ENCODE measurements at places on chromosomes 12 and 14. TPM values are rescaled to one million over a fixed set of nuclear protein-coding genes. Genes with fewer than 3 reads are reported as not detected.

The RNFT2 gene
- 19.7 TPM for total RNA-seq

The TMEM229B gene
- total RNA-seq = 1.6 TPM

The USP30 gene
- 6.1 TPM for total RNA-seq

The PPP1R13B gene
- 6.5 TPM for total RNA-seq

The C14orf119 gene
- 49.4 TPM for total RNA-seq

The ARMH4 gene
- 20.2 TPM for total RNA-seq

The RNASE3 gene
- total RNA-seq = not detected

The FIGNL2 gene
- 5.2 TPM for total RNA-seq

The GPD1 gene
- 0.45 TPM for total RNA-seq

The ENDOU gene
- total RNA-seq = not detected

DNA sequence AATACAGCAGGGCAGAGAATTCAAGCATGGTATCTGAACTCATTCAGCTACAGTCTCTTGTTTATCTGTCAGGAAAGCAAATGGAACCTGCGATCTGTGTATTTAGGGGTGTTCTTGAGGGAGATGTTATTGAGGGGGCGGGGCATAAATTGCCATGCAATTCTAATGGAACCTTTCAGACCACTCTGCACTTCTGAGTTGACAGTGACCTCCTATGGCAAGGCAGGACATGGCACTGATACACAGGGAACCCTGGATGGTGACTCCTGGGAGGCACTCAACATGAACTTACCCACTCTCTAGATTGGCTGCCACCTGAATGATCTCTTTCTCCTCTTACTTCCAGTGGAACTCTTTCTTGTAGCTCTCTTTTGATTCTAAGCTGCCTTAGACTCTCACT, 787.3 kb downstream of the VRK1 start:
- DNase-seq = peak; percentile 46

- DNase-seq = no peak
Observed at GRCh38 chr12:124491310-124491709, 76.1 kb downstream of the NCOR2 start.

DNA sequence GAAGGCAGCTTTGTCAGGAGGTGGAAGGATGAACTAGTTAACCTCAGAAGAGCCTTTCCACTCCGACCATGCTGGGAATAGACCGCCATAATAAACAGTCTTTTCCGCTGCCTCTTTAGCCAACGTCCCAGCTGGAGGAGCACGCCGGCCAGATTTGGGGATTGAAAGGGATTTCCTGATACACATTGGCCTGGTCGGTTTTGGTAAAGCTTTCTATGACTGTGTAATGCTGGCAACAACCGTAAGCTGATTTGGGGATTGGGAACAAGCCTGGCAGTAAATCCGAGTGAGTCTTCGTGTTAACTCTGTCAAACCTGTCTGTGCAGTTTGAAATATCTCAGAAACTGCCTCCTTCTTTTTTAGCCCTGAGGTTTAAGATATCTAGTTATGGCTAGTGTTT, 87.0 kb downstream of the DAD1 start:
- no peak for DNase-seq

GRCh38 chr12:42030588-42030987, 114.1 kb downstream of the GXYLT1 start:
- DNase-seq = peak; percentile 27

DNA sequence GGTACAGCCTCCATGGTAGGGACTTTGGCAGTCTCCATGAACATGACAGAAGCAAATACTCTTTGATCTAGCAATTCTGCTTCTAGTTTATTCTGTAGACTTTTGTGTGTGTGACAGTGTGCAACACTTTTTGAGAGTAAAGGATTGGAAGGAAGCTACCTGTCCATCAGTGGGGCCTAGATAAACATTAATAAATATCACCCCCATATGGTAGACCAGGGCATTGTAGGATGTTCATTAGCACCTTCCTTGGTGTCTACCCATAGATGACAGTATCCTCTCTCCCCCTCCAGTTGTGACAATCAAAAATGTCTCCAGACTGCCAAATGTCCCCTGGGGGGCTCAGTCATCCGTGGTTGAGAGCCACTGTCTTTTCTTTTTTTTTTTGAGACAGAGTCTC, 10.8 kb downstream of the SNRNP35 start:
- no peak for DNase-seq

GRCh38 chr12:39860695-39861094, 241.1 kb upstream of the ABCD2 start:
- no peak for DNase-seq

DNA sequence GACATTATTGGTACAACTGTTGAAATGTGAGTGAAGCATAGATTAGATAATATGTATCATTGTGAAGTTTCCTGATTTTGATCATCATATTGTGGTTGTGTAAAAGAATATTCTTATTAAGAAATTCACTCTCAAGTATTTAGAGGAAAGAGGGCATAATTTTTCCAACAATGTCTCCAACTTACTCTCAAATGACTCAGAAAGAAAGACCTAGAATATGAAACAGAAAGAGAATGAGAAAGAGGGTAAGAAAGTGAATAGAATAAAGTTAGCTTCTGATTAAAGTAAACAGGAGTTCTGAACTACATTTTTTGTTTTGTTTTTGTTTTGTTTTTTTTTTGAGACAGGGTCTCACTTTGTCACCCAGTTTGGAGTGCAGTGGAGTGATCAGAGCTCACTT, 123.0 kb downstream of the CPNE8 start:
- DNase-seq = no peak

DNA sequence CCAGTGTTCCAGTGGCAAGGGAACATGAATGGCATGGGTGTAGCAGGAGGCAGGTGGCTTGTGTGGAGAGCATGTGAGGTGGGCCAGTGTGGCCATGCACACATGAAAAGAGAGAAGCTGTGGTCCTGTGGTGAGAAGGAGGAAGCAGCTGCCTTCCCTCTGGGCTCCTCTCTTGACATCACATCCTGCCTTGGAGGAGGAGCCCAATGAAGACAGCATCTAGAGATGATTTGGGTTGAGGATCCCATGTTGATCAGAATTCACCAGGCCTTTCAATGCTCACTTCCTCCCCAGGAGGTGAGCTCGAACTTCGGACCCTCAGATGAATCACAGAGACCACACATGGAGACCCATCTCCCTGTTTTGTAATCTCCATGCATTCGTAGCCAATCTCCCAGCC, 82.6 kb downstream of the LRRC74A start:
- DNase-seq = no peak

GRCh38 chr14:92263681-92264080, 59.3 kb upstream of the SLC24A4 start:
- no peak for DNase-seq

GRCh38 chr12:129401572-129401971, 502.3 kb downstream of the TMEM132D start:
- DNase-seq = no peak

- peak; percentile 8 for DNase-seq
Observed at GRCh38 chr14:58401587-58401986, 5.9 kb downstream of the TOMM20L start.

DNA sequence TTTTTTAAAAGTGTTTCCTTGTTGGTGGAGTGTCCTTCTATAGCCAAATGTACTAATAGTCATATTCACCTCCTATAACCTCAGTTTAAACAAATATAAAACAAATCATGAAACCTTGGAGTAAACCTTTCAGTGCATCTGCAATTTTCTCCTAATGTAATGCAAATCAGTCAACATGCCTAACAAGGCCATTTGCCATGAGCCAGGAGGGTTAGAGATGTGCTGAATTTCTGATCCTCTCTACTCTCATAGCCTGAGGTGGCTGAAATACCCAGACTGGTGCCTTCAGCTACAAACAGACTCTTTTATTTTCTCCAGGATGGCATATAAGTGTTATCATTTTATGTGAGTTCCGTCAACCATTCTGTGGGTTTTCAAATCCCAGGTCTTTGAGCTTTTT, 908.1 kb downstream of the GALC start:
- DNase-seq = peak; percentile 50

DNA sequence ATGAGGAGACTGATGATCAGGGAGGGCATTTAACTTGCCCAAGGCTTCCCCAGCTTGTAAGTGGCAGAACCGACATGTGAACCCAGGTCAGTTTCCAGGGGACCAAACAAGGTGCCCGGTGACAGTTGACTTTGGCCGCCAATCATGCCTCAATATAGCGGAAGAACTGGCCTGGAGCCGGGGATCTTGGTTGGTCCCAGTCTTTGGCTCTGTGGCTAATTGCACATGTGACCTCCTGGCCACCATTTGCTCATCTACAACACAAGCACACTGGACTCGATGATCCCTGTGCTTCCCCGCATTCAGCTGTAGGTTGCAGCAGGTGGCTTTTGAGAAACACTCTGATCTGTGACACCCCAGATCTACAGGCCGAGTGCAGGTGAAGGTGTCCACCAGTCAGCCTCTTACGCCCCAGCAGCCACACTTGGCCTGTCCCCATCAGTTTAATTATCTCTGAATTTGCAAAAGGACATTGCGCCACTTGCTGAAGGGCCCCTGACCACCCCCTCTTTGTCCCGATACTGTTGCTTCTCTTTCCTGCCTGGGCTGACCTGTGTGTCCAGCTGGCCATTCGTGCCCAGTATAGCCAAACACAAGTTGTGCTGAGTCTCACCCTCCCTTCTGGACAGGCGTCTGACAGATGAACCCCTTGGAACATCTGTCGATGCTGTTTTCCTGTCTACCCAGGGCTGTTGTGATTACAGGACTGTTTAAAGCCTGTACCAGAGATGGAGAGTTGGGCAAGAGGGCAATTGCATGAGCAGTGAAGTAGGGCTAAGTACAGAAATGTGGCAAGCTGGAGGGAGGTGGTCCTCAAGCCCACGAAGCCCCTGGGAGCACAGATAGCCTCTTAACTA, 14.1 kb downstream of the ACACB start:
- DNase-seq = no peak

DNA sequence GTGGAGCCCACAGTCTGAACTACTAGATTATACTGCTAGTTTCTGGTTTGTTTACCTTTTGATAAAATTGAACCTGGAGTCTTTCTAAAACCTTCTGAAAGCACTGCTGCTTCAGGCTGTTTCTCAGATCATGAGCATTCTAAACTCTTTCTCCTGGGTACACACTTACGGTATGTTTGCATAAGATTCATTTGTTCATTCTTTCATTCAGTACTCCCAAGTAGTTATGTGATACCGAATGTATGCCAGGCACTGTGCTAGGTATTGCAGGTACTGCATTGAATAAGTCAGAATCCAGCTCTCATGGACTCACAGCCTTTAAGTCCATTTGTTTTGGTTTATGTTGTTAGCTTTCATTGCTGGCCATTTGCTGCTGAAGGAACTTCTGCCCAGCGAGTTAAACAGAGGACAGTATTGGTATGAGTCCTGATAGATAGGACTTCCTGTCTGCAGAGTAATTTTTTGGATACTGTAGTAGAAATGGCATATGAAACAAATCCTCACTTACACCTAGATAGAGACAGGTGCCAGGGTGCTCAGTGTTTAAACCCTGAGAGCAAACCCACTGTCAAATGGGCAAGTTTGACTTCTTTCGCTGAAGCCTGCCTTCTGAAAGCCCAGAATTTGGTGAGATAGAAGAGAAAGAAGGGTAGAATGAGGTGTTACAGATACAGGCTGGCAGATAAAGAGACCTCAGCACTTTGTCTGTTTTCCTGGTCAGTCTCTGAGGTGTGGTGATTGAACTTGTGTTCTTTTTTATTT, 2.1 kb downstream of the SUSD6 start:
- DNase-seq = no peak

DNA sequence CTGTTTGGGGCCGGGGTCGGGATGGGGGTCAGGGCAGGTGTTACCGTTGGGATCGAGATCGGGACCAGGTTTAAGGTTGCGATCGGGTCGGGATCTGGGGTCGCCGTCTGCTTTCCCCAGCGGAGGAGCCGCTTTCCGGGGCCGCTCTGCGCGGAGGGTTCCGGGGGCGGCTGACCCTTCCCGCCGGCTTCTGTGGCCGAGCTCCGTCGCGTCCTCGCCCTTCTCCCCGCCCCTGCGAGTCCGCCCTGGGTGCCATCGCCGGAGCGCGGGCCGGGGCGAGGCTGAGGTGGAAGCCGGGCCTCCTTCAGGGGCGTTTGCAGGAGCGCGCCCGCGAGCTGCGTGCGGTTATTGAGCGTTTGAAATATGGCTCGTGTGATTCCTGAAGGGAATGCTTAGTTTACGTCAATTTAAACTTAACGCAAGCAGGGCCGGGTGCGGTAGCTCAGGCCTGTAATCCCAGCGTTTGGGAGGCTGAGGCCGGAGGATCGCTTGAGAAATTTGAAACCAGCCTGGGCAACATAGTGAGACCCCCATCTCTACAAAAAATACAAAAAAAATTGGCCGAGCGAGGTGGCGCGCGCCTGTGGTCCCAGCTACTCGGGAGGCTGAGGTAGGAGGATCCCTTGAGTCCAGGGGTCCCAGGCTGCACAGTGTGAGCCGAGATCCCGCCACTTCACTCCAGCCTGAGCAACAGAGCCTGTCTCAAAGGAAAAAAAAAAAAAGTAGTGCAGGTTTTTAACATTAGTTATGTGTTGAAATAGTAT, 620 bp downstream of the PGAM5 start:
- peak; percentile 66 for DNase-seq

GRCh38 chr14:35341751-35342488, 49.7 kb downstream of the PSMA6 start:
- no peak for DNase-seq

- DNase-seq = no peak
Observed at GRCh38 chr12:22733756-22734155, 108.8 kb downstream of the ETNK1 start.

DNA sequence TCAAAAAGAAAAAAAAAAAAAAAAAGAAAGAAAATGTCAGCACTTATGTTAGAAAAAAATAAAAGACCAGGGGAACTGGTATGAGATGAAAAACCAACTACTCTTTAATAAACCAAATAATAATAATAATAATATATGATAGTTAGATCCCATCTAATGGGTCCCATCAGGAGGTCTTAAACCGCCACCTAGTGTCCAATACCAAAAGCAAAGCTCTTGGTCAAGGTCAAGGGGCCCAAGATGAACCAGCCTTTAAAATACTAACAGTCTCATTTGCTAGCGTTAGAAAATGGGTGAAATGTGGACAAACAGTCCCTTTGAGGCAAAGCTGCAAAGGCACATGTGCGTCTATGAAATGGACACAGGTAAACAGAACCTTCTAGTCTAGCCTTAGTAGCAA, 12.3 kb downstream of the BRAP start:
- DNase-seq = peak; percentile 61

DNA sequence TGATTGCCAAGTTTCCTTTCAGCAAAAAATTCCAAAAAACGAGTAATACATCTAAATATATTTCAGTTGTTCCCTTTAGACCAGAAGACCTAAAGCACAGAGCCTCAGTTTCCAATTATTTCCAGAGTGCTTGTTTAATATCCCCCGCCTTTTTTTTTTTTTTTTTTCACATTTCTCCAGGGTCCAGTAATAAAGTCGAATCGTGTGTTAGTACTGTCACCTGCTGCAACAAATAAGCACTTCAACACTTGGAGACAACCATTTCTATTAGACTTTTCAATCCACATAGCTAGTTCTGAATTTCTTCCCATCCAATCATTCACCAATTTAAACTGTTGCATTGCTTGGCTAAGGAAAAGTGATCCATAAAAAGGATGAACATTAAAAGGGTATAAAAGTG, 13.6 kb downstream of the PDE6H start:
- DNase-seq = no peak

DNA sequence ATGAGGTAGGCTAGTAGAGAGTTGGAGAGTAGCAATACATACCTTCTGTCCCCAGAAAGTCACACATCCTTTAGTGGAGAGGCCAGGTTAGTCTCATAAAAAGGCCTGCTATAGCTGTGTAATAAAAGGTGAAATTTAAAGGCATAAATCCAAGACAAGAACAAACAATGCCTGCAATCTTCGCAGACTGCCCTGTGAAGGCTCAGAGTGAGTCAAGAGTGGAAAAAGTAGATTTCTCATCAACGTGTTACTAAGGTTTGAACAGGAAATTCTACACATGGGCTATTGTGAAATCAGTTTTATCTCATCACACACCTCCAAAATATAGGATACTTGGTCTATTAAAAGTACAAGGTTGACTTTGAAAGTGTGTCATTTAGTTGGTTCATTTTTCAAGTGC, at the start of gene KLRC1:
Gene KLRC1, minus strand, starts transcription at position 222 of the 400 bp plus-strand sequence. CDS start 2,221 bp downstream, outside the sequence.
- no peak for DNase-seq

GRCh38 chr12:18296909-18297280, 35.6 kb downstream of the PIK3C2G start:
- DNase-seq = no peak

Measured in GM23338 (cell line).